NCI-H748 treated with DMSO at 0.1 percent for 48 hours (cell line): ENCODE measurements at places on chromosomes 6 and 20.

DNA sequence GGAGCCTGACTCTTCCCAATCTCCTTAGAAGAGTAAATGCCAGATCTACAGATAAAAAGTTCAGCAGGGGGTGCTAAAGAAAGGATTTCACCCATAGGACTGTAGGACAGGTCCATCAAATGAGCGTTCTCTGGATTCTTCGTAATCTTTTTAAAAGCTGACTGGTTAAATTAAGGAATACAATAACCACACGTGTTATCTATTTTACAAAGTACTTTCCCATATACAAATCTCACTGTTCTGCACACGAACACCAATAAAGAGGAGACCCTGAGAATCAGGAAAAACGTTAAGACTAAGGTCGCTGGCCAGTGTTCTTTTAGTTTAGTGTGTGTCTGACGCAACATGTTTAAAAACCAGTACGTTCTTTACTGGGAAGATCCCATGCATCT lies 542 bp downstream of the TUBE1 start:
- DNase-seq: peak; percentile 42

DNA sequence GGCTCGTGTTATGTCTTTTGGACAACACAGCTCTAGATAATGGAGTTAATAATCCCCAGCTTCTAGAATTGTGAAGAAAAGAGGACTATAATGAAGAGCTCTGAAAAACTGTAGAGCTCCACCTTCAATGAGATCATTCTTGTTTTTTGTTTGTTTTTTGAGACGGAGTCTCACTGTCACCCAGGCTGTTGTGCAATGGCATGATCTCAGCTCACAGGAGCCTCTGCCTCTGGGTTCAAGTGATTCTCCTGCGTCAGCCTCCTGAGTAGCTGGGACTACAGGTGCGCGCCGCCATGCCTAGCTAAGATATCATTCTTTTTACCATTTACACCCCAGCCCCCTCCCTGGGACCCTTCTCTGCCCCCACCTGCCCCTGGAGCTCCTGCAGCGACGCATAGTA lies 36.6 kb downstream of the ERGIC3 start:
- no peak for DNase-seq

- no peak for DNase-seq
Observed at GRCh38 chr20:53002786-53003185, 30.6 kb downstream of the TSHZ2 start.

DNA sequence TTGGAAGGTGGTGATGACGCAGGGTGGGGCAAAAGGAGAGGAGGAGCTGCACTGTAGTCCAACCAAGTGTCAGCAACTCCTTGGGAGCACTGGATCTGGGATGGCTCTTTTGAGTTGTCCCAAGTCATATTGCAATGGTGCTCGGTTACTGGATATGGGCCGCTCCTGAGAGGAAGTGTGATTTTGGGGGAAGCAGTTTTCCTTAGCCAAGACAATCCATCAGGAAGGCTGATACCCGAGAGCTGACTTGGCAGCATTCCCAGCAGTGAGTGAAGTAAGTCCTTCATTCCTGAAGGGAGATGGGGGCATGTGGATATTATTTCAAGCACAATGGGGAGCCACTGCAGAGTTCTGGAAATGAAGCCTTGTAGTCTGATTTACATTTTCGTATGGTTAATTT lies 354.1 kb downstream of the RFPL4B start:
- DNase-seq: no peak

GRCh38 chr20:64232794-64233193 lies 22.8 kb upstream of the PCMTD2 start:
- DNase-seq: no peak

- no peak for DNase-seq
Observed at GRCh38 chr20:31607640-31608250, 2.7 kb downstream of the ID1 start.

- no peak for DNase-seq
Observed at GRCh38 chr20:62860924-62861691, 514 bp downstream of the TCFL5 start.

DNA sequence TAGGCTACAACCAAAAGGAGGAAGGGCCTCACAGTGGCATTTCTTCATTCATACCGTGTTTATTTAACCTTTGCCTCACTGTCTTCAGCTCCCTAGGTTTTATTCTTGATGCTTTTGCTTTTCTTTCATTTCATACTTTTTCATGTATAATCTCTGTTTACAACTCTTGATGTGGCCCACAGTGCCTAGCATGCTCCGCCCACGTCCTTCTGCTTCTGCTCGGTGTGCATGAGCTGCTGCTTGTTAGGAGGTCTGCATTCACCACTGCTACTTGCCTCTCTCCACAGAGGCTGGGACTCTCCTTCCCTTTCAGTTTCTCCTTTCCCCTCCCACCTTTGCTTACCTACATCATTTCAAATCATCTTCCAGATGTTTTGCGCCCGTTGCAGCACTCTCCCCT lies 147.6 kb downstream of the EYA4 start:
- DNase-seq: no peak

DNA sequence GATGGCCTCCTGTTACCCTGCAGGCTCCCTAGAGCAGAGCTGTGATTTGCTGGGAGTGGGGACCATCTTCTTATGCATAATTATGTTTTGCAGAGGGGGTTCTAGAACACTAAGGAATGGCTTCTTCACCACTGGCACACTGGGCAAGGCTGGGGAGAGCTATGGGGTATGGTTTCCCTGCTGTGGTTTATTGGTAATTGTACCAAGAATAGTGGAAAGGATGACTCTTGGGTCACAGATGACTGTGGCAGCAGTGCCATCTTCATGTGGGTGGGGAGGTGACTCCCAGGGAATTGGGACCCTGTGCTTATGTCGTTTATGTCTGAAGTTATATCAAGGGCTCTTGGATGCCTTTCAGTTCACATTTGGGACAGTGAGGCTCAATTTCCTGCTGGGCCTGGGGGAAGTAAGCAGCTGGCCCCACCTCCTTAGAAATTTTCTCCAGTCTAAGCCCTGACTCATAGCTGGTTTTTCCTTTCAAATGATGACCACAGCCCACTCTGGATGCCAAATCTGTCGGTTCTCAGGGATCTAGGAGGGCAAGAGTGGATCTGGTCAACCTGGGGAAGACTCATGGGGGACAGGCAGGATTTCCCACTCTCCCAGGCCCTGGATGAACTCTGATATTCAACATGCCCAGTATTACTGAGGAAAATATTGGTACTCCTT lies 230.8 kb downstream of the LRFN2 start:
- DNase-seq: no peak

DNA sequence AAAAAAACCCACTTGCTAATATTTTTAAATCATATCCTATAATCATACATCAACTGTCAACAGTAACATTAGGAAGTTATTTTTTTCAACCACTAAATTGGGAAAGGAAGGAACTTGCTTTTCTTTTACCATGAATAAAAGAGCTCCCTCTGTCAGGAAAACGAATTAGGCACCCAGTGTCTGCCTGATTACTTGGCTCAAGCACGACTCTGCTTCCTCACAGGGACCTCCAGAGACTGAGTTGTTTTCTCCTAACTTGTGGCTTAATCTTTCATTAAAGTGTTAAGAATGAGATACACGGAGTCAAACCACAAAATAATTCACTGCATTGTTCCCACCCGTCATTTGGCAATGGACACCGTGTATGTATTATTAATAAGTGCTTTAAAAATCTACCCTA lies 1405.1 kb upstream of the EYS start:
- DNase-seq: no peak

GRCh38 chr20:6704132-6704861 lies 63.2 kb upstream of the BMP2 start:
- no peak for DNase-seq

DNA sequence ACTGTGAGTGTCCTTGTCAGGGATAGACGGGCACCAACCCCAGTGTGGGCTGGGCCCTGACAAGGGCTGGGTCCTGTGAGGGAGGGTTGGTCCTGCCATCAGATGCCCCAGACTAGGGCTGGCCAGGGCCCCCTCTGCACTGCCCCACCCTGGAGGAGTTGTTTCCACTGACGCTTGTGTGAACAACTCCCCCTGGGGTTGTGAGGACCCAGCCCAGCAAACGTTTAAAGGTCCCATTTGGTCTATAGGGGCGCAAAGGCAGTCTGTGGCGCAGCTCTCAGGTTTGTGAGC lies 104.1 kb downstream of the BMP7 start:
- no peak for DNase-seq

GRCh38 chr20:1199212-1199873 lies 3.9 kb upstream of the C20orf202 start:
- no peak for DNase-seq

DNA sequence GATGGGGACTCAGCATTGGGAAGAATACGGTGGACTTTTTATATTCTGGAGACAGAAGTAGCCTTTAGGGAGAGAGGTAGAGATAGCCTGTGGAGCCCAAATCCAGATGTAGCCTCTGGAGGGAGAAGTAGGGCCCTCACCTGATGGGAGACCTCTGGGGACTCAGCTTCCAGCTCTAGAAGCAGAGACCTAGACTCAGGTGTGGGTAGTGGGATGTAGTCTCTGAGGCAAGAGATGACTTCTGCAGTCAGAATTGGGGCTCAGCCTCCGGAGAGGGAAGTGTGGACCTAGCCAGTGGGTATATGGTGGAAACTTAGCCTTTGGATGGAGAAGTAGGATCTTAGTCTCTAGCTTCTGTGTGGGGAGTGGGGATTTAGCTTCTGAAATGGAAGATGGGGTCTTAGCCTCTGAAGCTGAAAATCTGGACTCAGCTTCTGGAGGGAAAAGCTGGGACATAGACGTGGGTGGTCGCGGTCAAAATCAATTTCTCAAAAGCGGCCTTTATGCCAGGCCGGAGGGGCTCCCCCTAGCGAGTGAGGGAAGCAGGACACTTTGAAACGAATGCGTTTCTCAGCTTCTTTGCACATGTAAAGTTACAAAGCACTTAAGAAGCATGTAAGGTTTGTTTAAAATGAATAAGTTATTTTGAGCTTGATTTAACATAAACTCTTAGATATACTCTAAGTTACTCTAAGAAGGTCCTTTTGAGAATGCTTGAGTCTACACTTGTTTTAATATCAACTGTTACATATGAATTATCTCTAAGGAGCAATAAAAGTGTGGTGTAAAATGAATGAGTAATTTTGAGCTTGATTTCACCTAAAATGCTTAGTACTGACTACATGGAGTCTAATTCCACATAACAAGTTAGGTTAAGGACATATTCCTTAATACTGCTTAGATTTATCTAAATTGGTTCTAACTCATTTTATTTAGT lies 12.9 kb upstream of the ZNF343 start:
- DNase-seq: peak; percentile 64

GRCh38 chr20:32444474-32445220 lies 86.5 kb downstream of the ASXL1 start:
- DNase-seq: no peak

DNA sequence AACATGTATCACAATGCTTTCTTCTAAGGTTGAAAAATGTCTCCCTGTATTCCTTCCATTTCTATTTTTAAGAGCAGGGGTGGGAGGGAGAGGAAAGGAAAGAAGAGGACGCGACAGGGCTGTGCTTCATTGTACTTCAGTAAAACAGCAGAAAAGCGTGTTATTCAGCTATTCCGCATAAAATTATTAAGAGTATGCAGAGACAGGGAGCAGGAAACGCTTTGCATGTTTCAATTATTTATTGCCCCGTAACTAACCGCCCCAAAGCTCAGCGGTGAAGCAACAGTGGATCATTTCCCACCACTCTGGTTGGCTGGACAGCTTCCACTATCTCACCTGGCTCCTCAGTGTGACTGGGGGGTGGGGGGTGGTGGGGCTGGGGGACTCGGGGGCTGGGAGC lies 188.9 kb downstream of the TTLL2 start:
- DNase-seq: no peak

GRCh38 chr6:34544776-34545471 lies 11.2 kb downstream of the SPDEF start:
- no peak for DNase-seq

DNA sequence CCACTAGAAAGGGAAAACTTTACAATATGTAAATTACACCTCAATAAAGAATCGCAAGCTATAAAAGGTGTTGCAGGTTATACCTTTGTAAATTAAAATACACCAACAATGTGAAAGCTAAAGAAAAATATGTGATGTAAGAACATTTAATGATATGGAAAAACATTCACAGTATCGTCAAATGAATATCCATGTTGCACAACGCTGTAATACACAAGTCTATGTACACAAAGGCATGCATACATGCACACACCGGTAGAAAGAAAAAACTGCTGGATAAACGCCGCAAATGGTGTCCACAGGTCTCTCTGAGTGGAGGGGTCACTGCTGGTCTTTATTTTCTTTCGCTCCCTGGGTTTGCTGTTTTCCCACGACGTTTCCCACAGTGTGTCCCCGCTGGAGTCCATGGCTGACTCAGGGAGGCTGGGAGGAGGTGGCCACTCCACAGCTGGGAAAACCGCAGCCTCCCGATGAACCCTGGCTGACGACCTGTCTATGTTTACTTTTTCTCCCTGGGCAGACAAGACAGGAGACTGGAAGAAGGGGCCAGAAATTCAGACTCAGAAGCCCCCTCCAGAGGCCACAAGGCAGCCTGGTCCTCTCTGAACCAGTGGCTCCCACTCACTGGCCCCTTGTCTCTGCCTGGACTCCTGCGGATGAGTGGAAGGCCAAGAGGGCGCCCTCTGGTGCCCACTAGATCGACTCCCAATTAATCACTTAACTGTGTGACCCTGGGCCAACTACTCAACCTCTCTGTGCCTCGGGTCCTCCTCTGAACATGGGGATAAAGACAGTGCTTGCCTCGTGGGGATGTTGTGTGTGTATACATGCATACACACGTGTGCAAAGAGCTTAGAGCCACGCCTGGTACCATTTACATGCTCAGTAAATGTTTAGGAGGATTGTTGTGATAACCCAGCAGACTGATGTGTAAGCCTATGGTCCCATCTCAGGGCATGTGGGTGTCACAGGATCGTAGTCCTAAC lies 12.8 kb upstream of the BPI start:
- peak; percentile 31 for DNase-seq

GRCh38 chr6:49866485-49866943 lies at the start of gene CRISP1:
Gene CRISP1, minus strand, starts transcription at chr6:49866535. Its CDS starts 9,135 bp downstream, at chr6:49857400.
- DNase-seq: no peak

DNA sequence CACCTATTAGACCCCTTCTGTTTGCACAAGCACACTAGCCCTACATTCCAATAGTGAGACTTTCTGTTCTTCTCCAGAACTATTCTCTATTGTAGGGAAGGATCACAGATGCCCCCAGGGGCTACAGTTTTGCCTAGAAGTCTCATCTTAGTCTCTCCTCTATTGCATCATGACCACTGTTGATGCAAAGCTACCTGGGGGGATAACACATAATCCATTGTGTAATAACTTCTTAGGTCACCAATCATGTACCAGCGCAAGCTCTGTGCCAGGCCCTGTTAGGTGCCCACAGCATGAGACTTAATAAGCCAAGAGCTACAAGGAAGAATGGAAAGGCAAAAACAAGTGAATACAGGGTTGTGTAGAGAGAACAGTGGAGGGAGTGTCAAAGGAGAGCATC lies 98.1 kb upstream of the TNFAIP3 start:
- no peak for DNase-seq

DNA sequence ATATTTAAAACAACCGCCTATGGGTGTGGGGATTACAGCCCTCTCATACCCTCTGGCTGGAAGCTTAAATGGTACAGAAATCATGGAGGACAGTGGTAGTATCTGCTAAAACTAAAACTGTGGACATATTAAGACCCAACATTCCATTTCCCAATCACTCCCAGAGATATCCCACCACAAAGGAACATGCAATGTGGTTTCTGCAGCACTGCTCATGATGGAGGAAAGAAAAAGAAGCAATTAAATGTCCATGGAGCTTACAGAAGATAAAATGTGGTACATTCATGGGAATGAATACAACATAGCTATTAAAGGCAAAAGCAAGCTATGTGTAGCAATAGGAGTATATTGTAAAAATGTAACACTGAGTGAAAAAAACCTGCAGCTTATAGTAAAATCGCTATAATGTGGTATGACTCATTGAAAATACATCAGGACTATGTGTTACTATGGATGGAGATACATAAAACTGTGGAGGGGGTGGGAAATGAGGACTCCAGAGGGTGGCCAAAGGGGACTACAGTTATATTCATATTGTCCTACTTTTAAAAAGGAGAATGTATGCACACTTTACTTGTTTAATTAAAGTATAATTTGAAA lies 22.9 kb upstream of the NNAT start:
- DNase-seq: no peak
